ENCODE measurements at places on chromosomes 13 and 19. TPM values are rescaled to one million over a fixed set of nuclear protein-coding genes. Genes with fewer than 3 reads are reported as not detected.

The LRRC4B gene
- total RNA-seq: 1.8 TPM

The ATP4A gene
- not detected for total RNA-seq

The ZNF428 gene
- 15.2 TPM for total RNA-seq

The KLK11 gene
- total RNA-seq: 281 TPM

The LILRB5 gene
- total RNA-seq: 4.9 TPM

The ITGBL1 gene
- total RNA-seq: 5.0 TPM

The ZNF530 gene
- total RNA-seq: 4.8 TPM

The C19orf67 gene
- total RNA-seq: not detected

The NLRP9 gene
- total RNA-seq: not detected

The CEACAM8 gene
- not detected for total RNA-seq

The LILRB4 gene
- 0.95 TPM for total RNA-seq

The CLEC17A gene
- total RNA-seq: 0.84 TPM

The RNASEH2B gene
- 26.5 TPM for total RNA-seq

The ZNF563 gene
- total RNA-seq: 6.3 TPM

The ZNF146 gene
- 72.4 TPM for total RNA-seq

The CACTIN gene
- 46.5 TPM for total RNA-seq

The LRRC63 gene
- not detected for total RNA-seq

The VSTM1 gene
- total RNA-seq: not detected

The HRC gene
- total RNA-seq: 1.1 TPM

The PROZ gene
- not detected for total RNA-seq

The CADM4 gene
- 28.3 TPM for total RNA-seq

The ENOX1 gene
- 0.25 TPM for total RNA-seq

The CLEC4G gene
- total RNA-seq: not detected

The AXL gene
- total RNA-seq: 86.2 TPM

The FFAR2 gene
- not detected for total RNA-seq

The CA11 gene
- 7.3 TPM for total RNA-seq

The IGSF23 gene
- not detected for total RNA-seq

The ZNF560 gene
- total RNA-seq: not detected

The SHC2 gene
- 17.7 TPM for total RNA-seq

The COPE gene
- total RNA-seq: 238 TPM

The SLITRK6 gene
- total RNA-seq: 10.3 TPM

The KIR3DL2 gene
- total RNA-seq: 0.19 TPM

The CEACAM21 gene
- total RNA-seq: 0.75 TPM

The SYNE4 gene
- total RNA-seq: not detected

The ZNF888 gene
- 3.7 TPM for total RNA-seq

The MBD3L3 gene
- total RNA-seq: not detected
